ENCODE measurements at places on chromosomes 16 and 17.

DNA sequence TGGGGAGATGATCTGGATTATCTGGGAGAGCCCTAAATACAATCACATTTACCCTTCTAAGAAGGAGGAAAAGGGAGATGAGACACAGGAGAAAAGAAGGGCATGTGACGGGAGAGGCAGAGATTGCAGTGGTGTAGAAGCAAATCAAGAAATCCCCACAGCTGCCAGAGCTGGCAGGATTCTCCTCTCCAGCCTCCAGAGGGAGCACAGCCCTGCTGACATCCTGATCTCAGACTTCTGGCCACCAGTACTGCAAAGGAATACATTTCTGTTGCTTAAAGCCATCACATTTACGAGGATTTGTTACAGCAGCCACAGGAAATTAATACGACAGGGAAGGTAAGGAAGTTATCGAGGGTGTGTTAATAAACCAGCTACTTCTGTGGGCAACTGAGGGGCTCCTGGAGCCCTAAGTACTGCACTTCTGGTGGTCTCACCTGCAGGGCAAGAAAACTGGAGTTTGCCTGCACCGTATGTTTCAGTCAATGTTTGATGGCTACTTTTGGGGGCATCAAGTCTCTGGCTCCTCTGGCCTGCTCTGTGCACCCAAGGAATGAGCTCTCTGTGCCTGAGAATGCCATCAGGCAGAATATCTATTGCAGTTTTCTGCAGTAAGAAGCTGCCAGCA, 22.9 kb upstream of the CDH13 start:
- DNase-seq = no peak

- no peak for DNase-seq
Measured at GRCh38 chr16:23040246-23040645, 109.0 kb downstream of the USP31 start.

- DNase-seq = peak; percentile 62
Measured at GRCh38 chr17:49260011-49260816, 29.6 kb upstream of the PHOSPHO1 start.

- DNase-seq = no peak
Measured at GRCh38 chr17:66915204-66915611, 49.3 kb upstream of the CACNG4 start.

DNA sequence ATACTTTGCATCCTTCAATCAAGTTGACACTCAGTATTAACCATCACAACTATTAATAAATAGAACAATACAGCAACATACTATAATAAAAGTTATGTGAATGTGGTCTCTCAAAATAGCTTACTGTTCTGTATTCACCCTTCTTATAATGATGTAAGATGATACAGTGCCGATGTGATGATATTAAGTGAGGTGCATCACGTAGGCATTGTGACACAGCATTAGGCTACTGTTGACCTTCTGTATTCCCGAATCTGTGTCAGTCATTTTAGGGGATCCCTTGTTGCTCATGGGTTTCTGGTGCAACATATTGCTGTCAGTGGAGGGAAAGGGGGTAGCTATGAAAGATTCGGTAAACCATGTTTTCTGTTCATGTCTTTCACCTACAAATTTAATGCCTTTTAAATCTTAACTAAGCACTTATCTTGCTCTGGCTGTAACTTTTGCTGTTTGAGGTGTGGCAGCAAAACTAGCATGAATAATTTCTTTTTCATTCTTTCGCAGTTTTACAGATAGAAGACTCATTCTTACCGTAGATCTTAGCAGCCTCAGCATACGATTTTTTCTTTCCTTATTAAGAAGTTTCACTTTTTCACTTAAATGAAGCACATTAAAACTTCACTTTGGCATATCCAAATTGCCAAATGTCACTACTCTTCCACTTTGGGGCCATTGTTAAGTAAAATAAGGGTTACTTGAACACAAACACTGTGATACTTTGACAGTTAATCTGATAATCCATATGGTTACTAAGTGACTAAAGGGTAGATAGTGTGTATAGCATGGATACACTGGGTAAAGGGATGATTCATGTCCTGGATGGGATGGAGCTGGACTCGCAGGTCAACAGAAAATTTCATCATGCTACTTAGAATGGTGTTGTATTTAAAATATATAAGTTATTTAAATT, 29.6 kb downstream of the NFAT5 start:
- no peak for DNase-seq

- DNase-seq = no peak
Measured at GRCh38 chr17:43808076-43808475, 24.9 kb downstream of the MPP3 start.
